Stimulated activated CD4-positive, alpha-beta T cell treated with anti-CD3 and anti-CD28 coated beads, TNF-alpha, amount 100 ng/mL, for 4 hours (primary cell): ENCODE measurements at places on chromosomes 1 and 21.

DNA sequence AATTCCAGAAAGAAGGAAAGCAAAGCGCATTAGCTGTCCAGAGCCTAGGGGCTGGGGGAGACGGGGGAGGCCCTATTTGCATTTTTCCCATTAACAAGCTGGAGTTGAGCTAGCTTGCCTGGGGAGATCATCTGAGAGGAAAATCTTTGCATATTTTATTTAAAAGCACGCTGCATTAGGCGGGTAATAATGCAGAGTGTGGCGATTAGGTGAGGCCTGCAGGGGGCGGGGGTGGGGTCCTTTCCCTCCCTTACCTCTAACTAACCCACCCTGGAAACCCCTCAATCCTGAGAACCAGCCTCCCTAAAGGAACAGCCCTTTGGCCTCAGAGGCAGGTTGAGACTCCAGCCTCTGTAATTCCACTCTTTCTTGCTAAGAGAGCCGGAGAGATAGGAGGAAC is 16.2 kb downstream of the C1orf216 start:
- no peak for DNase-seq

GRCh38 chr1:115656461-115657077 is 14.8 kb downstream of the VANGL1 start:
- DNase-seq, result no peak

GRCh38 chr1:41341772-41342562 is 19.3 kb upstream of the FOXO6 start:
- no peak for DNase-seq

- DNase-seq, result no peak
Measured at GRCh38 chr1:160781914-160782689, 13.9 kb upstream of the LY9 start.

GRCh38 chr1:234871710-234872271 is 256.8 kb downstream of the TOMM20 start:
- DNase-seq, result no peak

DNA sequence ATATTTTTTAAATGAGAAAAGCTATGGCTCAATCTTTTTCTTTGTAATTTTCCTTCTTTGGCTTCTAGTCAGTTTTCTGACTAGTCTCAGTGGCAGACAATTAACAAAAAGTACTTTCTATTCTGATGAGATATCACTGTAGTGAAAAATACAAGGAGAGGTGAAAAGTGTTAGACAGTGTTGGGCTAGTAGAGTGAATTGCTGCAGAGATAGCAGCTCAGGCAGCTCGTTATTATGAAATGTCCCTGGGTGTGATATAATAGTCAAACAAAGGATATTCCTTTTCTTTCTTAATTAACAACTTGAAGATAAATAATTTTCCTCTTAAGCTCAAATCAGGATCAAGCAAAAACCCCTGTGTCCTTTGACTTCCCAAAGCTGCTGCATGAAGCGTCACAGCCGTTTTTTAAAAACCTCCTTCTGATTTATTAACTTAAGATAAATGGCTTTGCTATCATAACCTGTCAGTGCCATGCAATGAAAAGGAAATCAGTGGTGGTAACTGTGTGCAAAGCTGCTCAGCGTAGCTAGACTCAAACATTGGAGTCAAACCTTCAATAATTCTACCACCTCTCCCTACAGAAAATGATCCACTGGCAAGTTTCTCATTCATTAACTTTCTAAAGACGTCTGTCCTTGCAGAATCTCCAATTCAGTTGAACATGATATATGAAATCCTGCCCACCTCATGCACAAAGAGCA is 646.6 kb upstream of the PTBP2 start:
- no peak for DNase-seq

GRCh38 chr21:25855576-25855975 is 120.8 kb downstream of the GABPA start:
- DNase-seq, result no peak

DNA sequence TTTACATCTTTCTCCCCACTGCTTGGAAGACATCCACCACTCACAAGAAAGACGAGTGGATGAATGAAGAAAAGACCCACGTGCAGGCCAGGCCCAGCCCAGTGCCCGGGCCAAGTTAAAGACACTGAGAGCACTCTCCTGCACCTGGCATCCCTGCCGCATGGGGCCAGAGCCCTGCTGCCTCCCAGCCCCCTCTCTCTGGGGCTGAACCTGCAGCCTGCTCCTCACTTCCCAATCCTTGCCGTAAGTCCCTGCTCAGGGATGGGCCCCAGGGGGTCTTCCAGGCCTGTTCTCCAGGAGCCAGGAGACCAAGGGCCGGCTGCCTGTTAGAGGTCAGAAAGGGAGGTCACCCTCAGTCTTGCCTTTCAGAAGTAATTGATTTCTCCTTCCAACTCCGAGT is 168.5 kb upstream of the ZC3H12A start:
- no peak for DNase-seq

DNA sequence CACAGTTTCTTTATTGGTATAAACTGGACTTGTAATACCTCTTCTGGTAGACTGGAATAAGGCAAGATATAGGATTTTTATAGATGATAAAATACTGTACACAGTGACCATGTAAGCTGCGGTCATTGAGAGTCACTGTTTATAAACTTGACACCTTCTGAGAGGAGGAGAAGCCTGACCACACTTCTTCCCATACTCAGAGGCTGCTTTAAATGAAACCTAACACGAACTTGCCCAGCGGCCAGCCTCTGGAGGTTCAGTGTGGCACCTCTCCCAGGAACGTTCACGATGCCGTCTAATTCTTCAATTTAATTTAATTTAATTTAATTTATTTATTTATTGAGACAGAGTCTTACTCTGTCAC is 22.5 kb downstream of the MTARC1 start:
- no peak for DNase-seq

GRCh38 chr1:159040893-159041724 is 31.4 kb downstream of the IFI16 start:
- no peak for DNase-seq

- no peak for DNase-seq
Measured at GRCh38 chr1:79497193-79497773, 490.8 kb upstream of the ADGRL4 start.

- DNase-seq, result no peak
Measured at GRCh38 chr1:198542632-198543031, 2.2 kb upstream of the ATP6V1G3 start.

- no peak for DNase-seq
Measured at GRCh38 chr1:9601942-9602793, 13.5 kb downstream of the TMEM201 start.

DNA sequence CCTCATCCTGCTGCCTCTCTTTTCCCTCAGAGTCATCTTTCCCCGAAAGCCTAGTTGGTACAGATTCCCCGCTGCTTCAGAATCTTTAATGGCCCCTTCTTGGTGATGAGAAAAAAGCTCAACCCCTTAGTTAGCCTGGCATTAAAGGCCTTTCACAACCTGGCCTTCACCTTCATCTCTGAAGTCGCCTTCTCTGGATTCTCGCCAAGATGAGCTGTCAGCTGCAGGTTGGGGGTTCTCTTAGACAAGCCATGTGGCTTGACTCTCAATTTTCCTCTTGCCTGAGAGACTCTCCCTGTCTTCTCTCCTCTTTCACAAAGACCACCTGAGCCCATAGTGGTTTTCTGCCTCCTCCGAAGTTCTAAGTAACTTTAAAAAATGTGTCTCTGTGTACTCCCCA is 15.5 kb upstream of the DISC1 start:
- no peak for DNase-seq

GRCh38 chr1:3207217-3207848 is 138.3 kb downstream of the PRDM16 start:
- DNase-seq, result no peak

DNA sequence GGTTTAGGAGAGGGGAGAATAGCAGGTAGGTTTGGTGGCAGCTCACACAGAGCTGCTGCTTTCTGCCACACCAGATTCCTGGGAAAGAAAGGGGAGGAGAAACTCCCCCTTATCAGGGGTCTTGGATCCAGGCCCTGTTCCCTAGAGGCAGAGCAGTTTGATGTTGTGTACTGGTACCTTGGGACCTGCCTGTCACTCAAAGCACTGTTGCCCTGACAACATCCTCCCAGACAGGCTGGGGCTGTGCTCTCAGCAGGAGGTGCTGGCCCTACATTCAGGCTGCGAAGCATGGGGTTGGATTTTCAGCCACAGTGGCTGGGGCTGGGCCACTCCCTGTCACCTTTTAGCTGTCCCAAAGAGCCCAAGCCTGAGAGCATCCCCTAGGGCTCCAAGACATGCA is 188.0 kb downstream of the GRIK3 start:
- no peak for DNase-seq

GRCh38 chr1:109796484-109797302 is 33.0 kb upstream of the EPS8L3 start:
- no peak for DNase-seq

DNA sequence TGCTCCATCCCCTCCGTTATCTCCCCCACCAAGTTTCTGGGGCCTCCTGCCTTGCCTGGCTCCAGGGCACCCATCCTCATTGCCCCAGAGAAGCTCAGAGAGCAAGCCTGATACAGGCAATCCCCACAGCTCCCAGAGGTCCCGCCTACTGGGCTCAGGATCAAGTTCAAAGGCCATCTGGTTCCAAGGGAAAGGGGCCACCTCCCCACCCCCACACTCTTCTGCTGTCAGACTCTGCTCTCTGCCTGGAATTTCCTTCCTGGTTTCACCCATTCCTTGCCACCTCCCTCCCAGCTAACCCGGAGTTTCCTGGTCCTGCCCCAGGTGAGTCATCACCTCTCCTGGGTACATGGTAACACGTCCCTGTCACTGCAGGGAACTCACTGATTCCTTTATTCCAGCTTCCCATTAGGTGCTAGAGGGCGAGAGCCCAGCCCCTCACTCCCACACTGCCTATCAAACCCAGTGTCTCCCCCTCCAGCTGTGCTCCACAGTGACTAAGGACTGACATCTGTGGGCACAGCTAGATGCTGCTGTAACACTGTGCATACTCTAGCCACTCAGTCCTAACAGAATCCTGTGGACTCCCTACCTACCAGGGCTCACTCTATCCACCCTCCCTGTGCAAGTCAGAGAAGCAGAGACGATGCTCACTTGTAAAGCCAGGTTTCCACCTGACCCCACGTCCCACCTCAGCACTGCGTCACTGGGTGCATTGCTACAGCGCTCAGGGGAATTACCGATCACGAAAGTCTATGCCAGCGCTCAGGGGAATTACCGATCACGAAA is 21.8 kb downstream of the RSPH1 start:
- no peak for DNase-seq

- no peak for DNase-seq
Measured at GRCh38 chr1:245428681-245429080, 273.9 kb downstream of the KIF26B start.

- DNase-seq, result no peak
Measured at GRCh38 chr21:42086969-42087368, 15.9 kb downstream of the UMODL1 start.
